IPS DF 19.7 (cell line): ENCODE measurements at places on chromosomes 2 and 18.

DNA sequence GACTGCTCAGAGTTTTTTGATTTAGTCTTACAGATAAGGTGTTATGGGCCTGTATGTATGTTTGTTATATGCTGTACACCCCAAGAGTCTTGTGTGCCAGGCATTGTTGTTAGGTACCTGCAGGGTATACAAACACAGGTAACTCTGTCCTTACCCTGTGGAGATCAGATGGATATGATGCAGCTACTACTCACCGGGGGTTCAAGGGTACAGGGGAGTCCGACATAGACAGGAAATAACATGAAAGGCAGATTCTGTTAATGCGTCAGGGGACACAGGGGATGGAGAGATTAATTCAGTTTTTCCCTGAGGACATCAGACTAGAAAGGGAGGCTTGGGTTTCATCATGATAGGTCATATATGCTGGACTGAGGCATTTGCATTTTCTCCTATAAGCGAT lies 31.3 kb downstream of the TRAK2 start:
- no peak for DNase-seq

DNA sequence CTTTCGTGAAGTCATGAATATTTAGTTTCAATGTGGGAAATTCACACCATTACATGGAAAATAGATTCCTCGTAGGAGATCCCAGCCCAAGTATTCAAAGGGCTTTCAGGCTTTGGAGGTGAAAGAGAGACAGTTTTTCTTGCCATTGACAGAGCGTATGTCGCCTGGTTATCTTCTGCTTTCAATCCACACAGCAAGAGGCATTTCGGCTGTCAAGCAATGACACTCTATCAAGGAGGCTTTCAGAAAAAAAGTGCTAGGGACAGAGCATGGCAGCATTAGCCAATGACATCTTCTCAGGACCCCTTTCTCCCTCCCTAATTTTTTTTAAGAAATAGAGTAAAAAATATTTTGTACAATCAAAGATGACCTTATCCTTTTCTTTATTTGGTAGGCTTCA lies 492.8 kb downstream of the TMEM182 start:
- DNase-seq = no peak

GRCh38 chr2:162636206-162636728 lies 202.3 kb downstream of the KCNH7 start:
- DNase-seq = no peak

- DNase-seq = no peak
These were observed 62.5 kb downstream of the SERTAD2 start for GRCh38 chr2:64591188-64591587.

DNA sequence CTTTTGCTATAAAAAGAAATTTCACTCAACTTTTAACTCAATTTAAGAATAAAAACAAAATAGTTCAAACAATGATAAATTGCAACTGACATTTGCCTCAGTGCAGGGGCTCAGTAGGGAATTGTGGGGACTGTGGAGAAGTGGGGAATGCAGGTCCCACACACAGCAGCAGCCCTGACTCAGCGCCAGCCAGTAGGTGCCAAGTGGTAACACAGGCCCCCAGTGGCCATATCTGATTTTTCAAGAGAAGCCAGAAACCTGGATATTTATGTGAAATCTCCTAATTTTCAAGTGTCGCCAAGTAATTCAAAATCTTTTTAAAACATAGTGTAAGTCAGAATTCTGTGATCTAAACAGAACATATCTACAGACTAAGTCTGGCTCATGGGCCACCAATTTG lies 186.3 kb downstream of the EN1 start:
- no peak for DNase-seq

DNA sequence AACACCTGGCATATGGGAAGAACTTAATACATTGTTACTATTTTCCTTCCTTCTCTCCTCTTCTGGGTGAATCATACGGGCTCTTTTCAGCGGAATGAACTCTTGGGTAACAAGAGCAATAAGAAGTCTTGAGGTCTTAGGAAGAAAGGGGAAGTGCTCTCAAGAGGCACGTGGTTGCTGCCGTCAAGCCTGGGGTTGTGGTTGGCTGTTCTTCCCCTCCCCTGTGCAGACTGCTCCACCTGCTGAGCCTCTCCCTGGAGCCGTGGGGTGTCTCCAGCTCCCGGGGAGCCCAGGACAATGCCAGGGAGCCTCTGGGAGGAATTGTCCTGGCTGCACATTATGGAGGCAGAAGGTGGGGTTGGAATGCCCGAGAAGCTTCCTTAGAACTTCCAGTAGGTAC lies 19.4 kb downstream of the TOGARAM2 start:
- no peak for DNase-seq

GRCh38 chr18:62209046-62209445 lies 22.0 kb downstream of the RELCH start:
- DNase-seq = no peak

DNA sequence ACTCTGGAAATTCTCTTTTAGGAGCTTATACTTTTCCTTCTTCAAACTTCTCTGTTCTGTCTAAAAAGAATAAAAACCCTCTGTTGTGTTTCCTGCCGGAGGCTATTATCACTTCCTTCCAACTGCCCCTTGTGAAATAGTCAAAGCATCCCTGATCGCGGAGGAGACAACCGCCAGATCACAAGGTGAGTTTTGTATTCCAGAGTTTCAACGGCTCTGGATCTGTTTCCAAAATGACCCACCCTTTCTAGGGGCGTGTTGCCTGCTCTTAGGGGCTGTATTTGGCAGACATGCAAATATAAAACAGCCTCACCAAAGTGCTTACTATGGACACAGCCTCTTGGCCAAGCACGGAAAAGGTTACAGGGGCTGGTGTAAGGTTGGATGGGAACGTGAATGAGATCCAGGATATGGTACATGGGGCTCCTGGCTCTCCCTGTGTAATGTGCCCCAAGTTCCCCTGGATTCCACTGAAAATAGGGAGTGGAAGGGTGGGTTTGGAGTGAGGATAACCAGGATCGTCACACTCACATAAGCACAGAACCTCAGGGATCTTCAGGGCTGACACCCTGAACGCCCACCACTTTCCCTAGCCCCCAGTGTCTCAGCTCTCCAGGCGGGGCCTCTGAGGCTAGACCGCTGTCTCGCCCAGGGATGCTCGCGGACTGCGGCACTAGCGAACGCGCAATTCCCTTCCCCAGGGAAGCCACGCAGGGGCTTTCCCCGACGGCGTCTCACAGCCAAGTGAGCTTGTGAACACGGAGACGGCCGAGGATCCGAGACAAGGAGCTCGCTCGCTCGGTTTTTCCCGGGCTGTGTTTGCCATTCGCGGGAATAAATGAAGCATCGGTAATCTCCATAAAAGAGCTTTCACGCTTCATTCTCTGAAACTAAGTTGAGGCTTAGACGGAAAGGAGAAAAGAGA lies 14.4 kb downstream of the EN1 start:
- DNase-seq = no peak

DNA sequence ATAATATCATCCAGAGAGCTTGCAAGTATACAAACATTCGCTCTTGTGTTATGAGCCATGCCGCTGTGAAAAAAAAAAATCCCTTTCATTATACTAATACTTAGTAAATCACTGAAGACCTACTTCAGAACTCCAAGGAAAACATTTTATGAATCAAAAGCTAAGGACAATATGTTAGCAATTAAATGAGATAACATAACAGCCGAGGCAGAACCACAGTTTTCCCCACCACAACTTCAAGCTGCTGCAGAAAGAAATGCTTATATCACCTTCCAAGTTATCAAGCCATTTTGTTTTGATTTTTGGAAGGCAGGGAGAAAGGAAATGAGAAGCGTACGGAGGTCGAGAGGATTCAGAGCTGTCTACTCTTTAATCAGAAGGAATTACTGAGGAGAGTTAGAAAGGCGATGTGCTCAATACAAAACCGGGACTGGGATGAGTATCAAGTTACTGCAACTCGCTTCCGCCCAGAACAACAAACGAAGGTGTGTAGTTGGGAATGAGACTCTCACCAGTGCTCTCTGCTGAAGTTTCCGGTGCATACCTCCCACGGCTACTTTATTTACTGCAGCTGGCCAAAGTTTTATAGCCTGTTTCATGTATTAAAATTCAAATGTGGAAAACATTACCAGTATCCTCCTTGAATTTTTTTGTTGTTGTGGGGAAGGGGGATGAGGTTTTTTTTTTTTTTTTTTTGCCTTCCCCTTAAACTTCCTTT lies 292.2 kb upstream of the CCDC68 start:
- peak; percentile 38 for DNase-seq

DNA sequence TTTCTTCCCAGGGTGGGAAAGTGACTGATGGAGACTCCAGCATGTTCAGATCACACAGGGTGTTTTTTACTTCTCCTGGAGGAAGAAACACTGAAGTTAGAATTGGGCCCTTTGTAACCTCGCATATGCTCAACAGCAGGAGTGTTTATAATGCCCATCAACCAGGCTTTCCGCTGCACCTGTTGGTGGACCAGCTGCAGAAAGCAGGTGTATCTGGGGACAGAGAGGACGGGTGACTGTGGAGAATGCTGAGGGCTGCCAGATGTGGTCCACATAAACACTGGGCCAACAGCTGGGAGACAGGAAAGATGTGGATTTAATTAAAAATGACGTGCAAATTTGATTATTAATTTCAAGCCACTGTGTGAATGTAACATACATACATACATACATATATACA lies 335.5 kb upstream of the SPRED2 start:
- DNase-seq = no peak

DNA sequence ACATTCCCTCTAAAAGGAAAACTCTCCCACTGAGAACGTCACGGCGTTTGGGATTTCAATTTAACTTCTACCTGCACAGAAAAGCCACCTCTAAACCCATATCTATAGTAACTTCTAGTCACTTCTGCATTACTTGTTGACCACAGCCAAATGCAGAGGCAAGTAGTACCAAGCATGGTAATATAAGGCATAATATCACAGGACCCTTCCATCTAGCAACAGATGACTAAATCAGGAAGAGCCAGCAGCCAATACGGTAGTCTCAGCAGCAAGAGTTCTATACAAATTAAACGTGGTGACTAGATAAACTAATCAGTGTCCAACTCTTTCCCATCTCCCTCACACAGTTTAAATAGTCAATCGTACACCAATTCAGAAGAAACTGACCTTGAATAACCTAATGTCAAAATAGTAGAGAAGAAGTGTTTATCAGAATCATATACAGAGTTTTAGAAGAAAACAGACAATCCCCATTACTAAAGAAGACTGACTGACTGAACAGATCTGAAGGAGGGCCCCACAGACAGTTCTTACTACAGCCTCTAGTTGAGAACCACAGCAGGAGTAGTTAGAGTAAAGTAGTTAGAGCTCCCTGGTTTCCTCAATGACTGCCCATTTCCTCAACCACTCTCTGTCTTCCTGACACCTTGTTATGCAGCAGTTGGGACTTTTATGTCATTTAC lies 30.0 kb downstream of the MEMO1 start:
- DNase-seq = peak; percentile 15

- no peak for DNase-seq
These were observed 30.9 kb upstream of the COL5A2 start for GRCh38 chr2:189210250-189211087.

DNA sequence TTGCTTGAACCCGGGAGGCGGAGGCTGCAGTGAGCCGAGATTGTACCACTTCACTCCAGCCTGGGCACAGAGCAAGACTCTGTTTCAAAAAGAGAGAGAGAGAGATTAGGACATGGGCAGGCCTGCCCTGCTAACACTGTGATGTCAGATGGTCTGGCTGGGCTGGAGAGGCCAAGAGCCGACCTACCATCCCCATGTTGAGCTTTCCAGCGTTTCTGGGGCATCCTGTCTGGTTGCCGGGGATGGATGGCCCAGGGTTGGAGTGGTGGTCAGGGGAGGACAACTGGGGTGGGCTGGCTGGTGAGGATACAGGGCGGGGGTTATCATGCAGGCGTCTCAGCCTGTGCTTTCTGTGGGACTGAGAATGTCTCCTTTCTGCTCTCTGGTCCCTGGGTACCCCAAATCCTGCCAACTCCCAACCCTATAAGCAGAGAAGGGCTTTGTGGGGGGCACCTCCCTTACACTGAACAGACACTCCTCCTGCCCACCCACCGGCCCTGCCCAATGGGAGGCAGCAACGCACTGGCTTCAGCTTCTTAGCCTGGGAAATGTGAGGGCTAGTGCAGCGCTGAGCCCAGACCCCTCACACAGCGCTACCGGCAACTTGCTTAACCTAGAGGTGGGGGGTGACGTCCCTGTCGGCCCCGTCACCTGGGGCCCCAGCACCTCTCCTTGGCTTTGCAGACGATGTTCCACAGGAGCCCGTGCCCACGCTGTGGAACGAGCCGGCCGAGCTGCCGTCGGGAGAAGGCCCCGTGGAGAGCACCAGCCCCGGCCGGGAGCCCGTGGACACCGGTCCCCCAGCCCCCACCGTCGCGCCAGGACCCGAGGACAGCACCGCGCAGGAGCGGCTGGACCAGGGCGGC lies 5.4 kb downstream of the SNORC start:
- no peak for DNase-seq
